Stimulated activated CD4-positive, alpha-beta T cell treated with anti-CD3 and anti-CD28 coated beads, Interleukin-4, amount 100 ng/mL, for 48 hours (primary cell): ENCODE measurements at places on chromosomes 2 and 18.

DNA sequence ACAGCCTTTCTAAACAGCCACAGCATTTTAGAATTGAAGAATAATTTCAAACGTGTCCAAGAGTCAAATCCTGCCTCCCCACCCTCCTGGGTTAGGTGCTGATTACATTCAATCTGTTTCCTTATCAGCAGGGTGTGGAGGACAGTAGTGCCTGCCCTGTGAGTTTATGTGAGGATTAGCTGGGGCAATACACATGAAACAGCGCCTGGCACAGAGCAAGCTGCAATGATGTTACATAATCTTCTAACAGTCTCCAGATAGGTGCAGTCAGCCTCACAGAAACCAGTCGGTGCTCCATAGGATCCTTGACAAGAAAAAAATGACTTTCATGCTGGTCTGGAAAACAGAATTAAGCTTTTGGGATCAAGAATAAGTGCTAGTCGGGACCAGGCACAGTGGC lies 91.7 kb upstream of the ITGA6 start:
- no peak for DNase-seq

GRCh38 chr2:124683536-124684428 lies 658.7 kb downstream of the CNTNAP5 start:
- DNase-seq: no peak

DNA sequence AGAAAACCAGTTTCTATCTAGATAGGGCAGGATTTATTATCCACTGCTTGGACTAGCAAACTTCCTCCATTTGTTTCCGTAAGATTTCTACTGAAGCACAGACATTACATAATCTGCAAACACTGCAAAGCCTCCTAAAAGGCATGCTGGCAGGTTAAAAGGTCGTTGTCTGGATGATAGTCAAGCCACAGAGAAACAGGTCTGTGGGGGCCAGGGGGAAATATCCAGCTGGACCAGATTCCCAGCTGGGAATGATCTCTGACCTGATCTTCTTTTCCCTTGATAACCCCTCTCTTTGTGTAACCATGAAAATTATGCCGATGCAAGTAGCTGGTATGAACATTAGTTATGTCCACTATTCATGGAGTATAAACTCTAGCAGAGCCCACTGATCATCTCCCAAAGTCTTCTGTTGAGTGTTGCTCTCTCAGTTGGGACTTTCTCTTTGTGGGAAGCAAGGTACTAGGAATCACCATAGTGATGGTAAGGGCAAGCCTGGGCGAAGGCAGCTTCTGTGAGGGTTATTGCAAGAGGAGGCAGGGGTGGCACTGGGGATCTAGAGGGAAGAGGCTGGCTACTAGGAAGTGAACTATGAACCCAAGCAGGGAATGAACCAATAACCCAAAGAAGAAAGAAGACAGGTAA lies 61.3 kb downstream of the GDF7 start:
- no peak for DNase-seq

DNA sequence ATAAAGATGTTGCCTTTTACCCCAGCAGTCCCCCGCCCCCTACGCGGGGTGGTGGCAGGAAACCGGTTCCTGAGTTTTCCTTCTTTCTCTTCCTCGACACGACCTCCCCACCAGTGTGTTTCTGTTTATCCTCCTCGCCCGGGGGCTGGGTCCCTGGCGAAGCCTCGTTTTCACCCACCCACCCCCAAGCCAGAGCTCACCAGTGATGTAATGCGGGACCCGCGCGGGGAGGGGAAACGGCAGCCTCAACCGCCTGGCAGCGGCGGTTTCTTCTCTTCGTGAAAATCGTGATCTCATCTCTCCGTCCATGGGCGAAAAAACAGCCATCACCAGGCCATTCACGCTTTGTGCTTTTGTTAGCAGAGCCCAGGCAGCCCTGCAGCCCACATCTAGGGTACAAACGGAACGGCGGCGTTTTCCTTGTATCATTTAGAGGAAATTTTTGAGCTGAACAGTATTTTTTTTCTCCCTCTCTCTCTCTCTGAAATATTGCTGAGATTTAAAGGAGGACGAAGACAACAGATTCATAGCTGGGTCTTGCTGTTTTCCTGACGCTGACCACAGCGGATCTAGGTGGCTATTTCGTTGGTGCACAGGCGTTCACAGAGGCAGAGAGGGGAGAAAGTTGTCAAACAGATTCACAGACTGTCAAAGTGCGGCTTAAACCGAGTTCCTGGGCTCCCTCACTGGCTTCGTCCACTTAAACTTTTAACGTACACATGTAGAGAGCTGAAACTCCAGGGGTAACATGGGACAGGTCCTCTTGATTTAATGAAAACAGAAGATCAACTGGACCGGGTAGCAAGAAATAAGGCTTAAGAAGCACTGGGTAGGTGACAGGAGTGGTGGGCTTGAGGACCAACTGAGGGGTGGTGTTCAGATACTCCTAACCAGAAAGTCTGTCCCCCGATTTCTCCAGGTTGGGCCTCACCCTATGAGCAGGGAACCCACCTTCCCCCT lies 21.9 kb upstream of the PAX3 start:
- no peak for DNase-seq

DNA sequence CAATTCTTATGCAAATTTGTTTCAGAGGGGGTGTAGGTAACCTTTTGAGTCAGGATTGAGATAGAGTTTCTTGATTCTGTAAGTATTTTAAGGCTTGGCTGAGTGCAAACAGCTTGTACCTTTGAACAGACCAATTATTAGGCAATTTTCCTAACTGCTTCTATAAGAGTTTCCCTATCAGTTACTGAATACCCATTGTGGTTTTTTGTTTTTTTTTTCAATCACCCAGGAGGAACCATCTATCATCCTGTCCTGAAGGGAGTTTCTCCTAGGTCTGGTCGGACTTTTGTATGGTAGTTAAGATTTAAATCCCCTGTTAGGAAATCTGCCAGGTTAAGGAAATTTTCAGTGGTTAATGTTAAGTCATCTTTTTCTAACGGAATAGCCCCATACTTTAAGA lies 319.4 kb upstream of the SLC39A10 start:
- no peak for DNase-seq

- DNase-seq: no peak
Measured at GRCh38 chr2:70685771-70686171, 82.2 kb downstream of the ADD2 start.

DNA sequence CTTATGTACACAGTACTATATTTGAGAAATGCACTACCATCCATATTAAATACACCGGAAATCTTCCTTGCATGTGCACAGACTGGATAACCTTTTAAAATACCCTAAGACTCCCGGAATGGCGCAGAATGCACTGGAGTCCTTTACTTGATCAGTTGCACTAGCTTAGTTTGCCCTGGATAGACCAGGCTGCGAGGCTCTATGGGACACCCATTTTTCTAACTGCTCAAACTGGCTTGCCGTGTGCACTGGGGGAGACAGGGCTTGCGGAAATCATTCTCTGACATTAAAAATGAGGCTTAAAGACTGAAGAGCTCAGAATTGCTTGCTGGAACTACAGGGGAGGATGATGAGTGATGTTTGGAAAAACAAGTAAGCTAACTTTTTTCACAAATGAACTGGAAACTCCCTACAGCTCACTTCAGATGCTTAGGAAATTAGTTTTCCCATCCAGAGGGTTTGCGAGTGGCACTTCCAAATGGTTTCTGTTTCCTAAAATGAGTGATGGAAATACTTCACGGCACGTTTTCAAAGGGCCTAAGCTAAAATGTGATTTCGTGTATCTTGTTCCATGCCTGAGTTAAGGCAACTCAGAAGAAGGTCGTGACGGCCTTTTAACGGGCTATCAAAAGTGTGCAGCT lies 2.7 kb downstream of the NCK2 start:
- DNase-seq: no peak

DNA sequence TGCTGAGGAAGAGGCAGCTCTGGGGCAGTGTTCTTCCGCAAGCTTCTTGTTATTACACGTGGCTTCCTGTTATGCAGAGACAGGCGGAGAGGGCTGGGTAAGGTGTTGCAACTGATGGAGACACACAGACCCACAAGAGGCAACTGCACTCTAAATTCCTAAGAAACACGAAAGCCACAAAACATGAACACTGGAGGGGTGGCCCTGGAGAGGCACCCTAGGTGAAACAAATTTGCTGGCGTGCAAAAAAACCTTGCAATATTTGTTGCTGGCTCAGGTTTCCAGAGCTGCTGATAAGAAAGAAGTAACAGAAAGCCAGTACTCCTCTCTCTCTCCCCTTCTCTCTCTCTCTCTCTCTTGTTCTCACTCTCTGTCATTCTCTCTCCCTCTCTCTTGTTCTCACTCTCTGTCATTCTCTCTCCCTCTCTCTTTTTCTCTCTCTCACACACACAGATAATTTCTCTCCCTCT lies 31.8 kb downstream of the ARHGAP25 start:
- DNase-seq: peak; percentile 49

DNA sequence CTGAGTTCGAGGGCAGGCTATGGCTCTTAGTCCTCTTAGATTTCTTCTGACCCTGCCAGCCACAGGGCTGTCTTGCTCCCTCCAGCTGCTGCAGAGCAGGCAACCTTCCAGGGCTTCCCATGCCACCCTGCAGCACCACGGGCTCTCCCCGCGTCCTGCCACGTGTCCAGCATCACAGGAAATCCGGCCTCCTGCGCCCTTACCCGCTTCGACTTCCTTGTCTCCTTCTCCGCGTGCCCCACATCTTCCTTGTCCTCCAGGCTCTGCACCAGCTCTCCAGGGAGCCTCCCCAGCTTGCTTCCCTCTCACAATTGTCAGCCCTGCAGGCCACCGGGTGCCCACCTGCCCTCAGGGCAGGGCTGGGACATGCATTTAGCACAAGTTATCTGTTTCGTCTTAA lies 253.5 kb downstream of the DCDC2C start:
- no peak for DNase-seq

DNA sequence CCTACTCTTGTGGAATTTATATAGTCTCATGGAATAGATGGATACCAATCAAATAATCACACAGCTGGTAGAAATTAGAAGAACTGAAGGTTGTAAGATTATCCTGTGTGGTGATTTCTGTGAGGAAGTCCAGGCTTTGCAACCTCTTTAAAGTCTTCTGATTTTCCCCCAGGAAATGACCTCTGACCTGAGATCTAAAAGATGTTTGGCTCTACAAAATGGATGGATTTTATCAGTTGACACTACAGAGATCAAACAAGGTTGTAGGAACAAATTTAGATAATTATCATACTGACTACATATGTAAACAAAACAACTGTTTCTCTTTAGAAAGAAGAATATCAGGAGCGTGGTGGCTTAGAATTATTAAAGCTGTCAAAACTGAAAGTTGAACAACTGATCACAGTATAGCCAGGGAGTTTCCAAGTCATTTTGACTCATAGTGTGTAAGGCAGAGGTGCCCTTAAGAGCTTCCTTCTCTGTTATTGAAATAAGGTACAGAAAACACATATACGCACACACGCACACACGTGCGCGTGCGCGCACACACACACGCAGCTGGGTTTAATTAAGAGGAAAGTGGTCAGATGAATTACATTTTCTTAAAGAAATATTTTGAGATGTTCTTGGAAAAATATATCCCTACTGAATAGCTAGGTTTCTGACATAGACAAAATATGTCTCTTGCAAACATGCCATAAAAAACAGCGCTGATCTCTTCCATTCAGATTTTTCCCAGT lies 35.5 kb upstream of the PELI1 start:
- no peak for DNase-seq

DNA sequence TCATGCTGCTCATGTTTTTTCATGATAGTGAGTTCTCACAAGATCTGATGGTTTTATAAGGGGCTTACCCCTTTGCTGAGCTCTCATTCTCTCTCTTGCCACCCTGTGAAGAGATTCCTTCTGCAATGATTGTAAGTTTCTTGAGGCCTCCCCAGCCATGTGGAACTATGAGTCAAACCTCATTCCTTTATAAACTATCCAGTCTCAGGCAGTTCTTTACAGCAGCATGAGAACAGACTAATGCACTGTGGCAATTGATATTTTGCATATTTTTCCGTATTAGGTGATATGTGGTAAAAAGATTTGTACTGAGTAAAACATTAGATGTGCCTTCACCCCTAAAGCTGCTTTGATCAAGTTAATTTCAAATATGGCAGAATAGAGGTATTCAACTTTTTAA lies 48.8 kb downstream of the RAB27B start:
- DNase-seq: no peak

GRCh38 chr2:221850076-221850475 lies 278.0 kb upstream of the EPHA4 start:
- DNase-seq: no peak

GRCh38 chr2:238728330-238729260 lies 119.3 kb upstream of the TWIST2 start:
- no peak for DNase-seq

DNA sequence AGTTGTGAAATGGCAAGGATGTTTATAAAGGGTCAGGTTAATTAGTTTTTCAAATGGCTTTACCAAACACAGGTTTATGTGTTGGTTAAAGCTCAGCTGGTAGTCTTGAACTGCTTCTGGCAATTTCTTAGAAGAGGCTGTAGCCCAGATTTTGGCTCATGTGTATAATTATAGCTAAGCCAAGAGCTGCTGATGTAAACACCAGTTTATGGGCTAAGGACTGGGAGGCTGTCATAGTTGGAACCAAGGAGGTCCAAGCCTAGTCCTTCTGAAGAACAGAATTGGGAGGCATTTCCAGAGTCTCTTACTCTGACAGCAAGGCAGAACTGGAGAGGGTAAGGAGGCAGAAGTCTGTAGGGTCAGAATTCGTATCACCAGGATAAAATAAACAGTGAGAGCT lies 25.4 kb downstream of the UBE2E3 start:
- no peak for DNase-seq

DNA sequence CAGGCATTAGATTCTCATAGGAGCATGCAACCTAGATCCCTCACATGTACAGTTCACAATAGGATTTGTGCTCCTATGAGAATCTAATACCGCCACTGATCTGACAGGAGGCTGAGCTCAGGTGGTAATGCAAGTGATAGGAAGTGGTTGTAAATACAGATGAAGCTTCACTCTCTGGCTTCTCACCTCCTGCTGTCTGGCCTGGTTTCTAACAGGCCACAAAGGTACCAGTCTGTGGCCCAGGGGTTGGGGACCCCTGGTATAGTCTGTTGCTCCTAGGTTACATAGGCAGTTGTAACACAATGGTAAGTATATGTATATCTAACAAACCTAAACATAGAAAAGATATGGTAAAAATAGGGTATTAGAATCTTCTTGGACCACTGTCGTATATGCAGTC lies 81.8 kb downstream of the EML4 start:
- DNase-seq: no peak

GRCh38 chr2:137380610-137381009 lies 583.7 kb upstream of the HNMT start:
- no peak for DNase-seq

DNA sequence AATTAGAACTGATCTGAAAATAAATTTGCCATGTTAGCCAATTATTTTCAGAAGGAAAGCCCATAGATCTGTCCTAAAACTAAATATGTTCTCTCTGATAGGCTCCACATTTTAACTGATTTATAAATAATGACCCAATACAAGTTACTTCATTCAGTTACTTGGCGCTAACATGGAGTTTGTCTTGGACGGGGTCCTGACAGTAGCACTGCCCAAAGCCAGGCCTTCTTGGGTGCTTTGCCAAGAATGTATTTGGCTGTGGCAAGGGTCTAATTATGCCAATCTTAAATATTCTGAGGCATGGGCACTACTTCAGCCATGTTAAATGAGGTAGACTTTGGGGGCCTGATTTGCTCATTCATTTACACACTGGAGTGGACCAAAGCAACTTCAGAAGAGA lies 135.0 kb upstream of the PKDCC start:
- DNase-seq: no peak
